ENCODE measurements at places on chromosomes 4 and X.

DNA sequence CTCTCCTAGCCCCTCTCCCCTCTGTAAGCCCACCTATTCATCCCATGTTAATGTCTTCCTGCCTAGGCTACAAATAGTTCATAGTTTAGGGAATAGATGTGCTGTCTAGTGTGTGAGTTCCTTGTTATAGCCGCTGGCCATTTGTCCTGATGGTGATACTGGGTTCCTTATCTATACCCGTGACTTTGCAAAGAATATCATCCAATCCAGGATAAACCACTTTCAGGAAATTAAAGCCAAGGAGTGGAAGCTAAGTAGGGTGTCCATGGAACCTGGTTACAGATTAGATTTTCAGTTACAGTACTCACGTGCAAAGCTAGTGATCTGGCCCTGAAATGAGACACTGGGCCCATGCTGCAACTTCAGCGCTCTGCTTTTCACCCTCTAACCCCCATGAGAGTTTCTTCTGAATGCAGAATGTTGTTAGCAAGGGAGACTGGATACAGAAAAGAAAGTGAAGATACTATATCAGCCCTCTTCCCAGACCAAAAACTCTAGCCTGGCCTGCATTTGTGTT lies 111.4 kb downstream of the TMEM164 start:
- no peak for DNase-seq

- no peak for DNase-seq
Measured at GRCh38 chr4:81896936-81897335, 425.2 kb upstream of the RASGEF1B start.

GRCh38 chr4:184681916-184682315 lies 32.4 kb downstream of the PRIMPOL start:
- no peak for DNase-seq

DNA sequence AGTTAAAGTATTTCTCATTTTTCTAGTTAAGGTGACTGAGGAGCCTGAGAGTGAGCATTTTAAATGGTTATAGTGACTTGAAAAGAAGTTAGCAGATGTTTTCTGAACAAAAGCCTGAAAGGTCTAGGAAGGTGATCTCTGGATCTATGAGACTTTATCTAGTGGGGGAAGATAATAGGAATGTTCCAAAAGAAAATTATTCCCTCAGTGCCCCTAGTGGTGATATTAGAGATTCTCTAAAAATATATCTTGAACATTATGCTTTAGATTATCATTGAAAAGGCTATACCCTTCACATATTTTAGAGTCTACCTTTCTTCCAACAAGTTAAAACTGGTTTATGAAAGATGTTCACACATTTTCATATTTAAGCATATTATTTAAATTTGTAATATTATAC lies 69.0 kb upstream of the SPANXN1 start:
- no peak for DNase-seq

- no peak for DNase-seq
Measured at GRCh38 chr4:30717208-30718020, 2.8 kb upstream of the PCDH7 start.

GRCh38 chr4:4848540-4848939 lies 10.9 kb upstream of the MSX1 start:
- no peak for DNase-seq

DNA sequence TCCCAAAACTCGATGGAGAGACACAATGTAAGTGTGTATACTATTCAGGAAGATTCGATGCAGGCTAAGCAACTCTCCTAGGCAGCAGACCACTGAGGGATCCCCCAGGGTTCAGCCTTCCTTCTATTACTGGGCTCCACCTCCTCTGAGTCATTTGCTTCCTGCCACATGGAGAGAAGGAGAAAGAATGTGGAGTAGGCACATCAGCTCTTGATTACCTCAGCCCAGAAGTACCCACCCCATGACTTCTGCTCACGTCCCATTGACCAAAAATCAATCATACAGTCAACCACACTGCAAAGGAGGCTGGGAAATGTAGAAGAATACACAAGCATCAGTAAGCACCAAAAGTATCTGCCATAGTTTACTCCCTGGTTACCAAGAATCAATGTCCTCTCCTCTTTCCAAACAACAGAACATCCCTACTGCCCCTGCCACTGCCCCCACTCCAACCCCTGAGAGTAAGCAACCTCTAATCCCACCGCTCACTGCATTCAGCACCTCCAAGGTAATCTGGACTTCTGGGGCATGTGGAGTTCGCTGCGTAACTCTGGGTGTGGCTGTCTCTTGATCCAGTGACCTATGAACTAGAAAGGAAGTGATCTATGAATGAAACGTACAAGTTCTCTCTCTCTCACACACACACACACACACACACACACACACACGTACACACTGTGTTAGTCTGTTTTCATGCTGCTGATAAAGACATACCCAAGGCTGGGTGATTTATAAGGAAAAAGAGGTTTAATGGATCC lies 91.2 kb upstream of the C1QTNF7 start:
- no peak for DNase-seq

DNA sequence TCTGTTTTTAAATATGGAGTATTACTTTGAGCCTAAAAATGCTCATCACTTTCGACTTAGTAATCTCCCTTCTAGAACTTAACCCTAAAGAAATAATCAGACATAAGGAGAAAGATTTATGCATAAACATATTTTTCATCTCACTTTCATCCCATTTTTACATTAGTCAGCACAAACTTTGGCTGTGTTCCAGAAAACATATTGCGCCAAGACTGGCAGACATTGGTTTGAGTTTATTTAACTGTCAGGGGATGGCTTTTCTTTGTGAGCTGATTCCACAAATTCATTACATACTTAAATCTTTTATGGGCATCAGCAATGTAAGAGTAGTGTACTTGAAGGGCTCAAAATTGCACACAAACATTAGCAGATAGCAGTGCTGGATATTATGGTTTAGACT lies 23.7 kb downstream of the MAOA start:
- DNase-seq: no peak

DNA sequence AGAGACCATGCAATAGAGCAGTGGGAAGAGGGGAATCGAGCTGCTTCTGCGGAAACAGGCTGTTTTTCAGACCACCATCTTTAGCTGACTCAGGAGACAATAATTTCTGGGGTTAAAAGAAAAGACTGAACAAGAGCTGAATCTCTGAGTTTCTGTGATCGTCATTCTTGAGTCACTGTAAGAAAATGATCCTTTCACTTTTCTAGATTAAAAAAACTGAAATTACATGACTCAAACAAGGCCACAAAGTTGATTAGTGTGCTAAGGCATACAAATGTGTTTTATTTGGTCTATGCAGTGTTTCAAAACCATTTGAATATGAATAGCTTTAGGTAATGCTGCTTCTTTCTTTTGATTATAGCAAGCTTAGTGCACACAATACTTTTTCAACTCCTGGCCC lies 194.4 kb upstream of the RPL34 start:
- DNase-seq: no peak

- DNase-seq: no peak
Measured at GRCh38 chr4:337932-338758, 531 bp downstream of the ZNF141 start.

DNA sequence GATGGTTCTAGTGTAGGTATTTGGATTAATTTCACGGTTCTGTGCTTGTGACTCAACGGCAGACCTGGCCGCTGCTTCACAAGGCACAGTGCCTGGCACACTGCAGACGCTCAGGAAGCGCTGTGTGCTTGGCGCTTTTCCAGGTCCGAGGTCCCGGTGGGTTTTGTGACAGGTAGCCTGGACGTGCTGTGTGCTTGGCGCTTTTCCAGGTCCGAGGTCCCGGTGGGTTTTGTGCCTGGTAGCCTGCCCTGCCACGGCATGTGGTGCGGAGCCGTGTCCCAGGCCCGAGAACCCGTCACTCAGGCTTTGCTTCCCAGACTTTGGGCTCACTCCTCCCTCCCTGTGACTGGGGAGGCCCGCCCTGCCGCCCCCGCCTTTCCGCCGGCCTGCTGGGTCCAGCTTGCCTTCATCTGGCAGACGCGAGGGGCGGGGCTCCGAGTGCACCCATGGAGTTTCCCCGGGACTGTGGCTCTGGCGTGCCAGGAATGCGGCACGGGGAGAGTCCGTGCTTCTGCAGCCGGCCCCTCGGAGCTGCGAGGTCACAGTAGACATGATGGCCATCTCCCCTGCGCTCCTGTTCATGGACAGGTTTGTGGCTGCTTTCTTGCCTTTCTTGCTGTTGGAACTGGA lies 44.2 kb downstream of the TBC1D14 start:
- DNase-seq: no peak

DNA sequence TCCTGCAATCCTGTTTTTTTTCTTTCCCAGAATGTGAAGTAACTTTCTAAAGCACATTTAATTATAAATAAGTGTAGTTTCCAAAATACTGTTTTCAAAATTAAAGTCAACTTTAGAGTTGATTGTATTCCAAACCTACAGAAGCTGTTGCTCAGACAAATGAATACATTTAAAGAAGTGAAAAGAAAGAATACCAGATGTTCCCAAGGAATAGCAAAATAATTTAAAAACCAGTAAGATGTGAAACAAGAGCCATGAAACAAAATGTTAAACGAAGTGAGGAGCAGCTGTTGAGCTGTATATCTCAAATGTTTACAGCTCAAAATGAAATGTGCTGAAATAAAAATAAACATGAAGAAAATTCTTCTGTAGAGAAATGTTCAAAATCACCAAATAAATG lies 627.4 kb upstream of the NDST4 start:
- no peak for DNase-seq

DNA sequence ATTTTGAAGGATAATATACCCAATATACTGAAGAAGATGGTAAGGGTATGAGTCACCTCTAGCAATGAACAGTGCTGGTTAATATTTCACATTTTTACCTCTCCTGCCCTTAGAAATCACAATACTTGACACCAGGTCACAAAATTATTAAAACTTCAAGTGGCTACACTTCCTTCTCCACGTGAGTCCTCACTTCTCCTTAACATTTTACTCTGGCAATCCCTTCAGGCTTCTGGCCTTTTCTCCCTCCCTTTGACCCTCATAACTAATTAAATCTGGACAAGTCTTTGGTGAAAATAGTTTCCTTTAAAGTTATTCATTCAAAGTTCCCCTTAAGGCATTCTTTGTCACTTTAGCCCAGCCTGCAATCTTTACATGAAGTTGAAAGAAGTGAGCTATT lies 190.4 kb downstream of the UNC5C start:
- DNase-seq: no peak

GRCh38 chr4:162274354-162274753 lies 110.6 kb upstream of the FSTL5 start:
- DNase-seq: no peak

- DNase-seq: no peak
Measured at GRCh38 chr4:121800638-121800960, 524 bp upstream of the EXOSC9 start.

DNA sequence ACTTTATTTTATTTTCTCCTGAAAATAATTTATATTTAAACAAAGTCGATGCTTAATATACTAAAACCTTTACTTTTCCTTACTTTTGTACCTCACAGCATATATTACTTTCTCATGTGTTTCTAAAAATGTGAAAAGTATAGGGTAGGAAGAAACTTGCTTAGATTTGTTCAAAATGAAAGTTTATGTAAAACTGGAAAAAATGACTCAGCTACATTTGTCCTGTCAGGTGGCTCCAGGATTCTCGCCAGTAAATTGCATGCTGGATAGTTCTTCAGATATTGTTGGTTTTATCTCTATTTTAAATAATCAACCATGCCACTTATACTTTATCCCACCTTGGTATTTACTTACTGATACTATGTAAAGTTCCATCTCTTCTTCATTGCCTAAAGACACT lies 159.2 kb upstream of the NDST4 start:
- no peak for DNase-seq

GRCh38 chr4:169338241-169338640 lies 67.5 kb upstream of the SH3RF1 start:
- no peak for DNase-seq

DNA sequence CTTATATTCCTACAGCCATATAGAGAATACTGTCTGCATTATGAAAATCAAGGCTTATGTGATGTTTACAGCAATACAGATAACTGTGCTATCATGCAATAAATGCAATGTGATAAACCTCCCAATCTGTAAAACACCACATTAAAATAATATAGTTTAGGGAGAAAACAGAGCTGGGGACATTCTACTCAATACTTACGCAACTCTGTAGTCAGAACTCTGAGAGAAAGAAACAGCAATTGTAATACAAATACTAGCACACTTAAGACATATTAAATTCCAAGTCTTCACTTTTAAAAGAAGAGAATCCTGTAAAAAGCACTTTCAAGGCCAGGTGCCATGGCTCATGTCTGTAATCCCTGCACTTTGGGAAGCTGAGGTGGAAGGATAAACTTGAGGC lies 61.4 kb downstream of the ANKRD17 start:
- DNase-seq: no peak

GRCh38 chrX:35289952-35290351 lies 347.4 kb downstream of the FAM47B start:
- no peak for DNase-seq

- no peak for DNase-seq
Measured at GRCh38 chrX:154748712-154749339, 2.1 kb downstream of the GAB3 start.

DNA sequence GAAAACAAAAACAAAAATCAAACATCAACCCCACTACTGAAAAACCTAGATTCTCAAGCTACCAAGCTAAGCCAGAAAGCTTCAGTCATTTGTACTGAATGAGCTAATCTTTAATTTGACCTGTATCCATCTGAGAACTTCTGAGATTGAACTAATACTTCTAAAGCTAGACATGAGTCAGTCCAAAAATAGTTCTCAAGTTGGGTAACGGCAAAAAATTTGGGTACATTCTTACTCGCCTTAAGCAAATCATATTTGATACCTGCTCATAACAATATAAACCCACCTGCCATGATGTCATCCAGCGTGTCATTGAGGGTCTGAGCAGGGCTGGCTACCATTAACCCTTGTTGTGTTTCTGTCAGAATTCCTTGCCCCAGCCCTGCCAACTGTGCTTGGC lies 69.7 kb upstream of the COX18 start:
- DNase-seq: no peak

GRCh38 chrX:6640727-6641126 lies 105.8 kb upstream of the VCX3A start:
- no peak for DNase-seq

DNA sequence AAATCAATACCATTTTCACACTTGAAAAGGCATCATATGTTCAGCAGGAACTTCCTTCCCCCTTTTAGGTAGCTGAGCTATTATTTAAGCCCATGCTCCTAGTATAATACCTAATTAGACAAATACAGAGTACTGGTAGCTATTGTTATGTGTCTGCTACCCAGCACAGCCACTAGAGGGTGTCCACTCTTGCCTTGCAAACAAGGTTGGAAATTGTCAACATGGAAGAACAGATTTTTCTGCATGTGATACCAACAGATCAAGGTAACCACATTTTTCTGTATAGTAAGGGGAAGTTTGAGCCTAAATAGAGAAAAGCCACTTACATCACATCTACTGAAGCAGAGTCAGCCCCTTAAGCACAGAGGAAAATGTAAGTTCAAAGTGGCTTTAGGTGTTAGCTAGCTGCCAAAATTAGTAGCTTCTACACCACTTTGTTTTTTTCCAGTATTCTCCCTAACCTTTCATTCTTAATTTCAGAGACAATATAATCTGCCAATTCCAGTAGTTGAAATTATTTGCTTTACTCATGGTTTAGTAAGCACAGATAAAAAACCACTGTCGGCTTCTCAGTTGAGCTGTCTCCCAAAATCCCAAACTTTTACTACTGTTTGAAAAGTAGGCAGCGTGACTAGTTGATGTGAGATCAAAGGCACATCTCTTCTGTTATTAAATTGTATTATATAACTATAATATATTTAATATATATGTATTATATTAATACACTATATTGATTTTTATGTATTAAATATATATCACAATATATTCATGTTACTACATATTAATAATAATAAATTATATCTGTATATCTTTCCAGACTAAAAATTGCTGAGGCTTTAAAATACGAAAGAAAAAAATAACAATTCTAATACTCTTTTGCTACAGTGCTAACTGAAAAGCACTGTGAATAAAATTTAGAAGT lies 38.2 kb downstream of the EDNRA start:
- DNase-seq: peak; percentile 10

- DNase-seq: no peak
Measured at GRCh38 chrX:56968980-56969379, 26.4 kb downstream of the SPIN3 start.

All from stimulated activated CD8-positive, alpha-beta memory T cell treated with anti-CD3 and anti-CD28 coated beads, Interleukin-4, amount 100 ng/mL, for 1 hour (primary cell).